ENCODE measurements at places on chromosomes 3 and 15. TPM values are rescaled to one million over a fixed set of nuclear protein-coding genes. Genes with fewer than 3 reads are reported as not detected.

Gene TMCO5A
- total RNA-seq = not detected

Gene CCDC33
- not detected for total RNA-seq

Gene LNP1
- total RNA-seq = 2.2 TPM

Gene C15orf61
- total RNA-seq = 1.4 TPM

Gene KCNMB2
- total RNA-seq = not detected

Gene SNX4
- 42.2 TPM for total RNA-seq

Gene RETNLB
- not detected for total RNA-seq

Gene HRH1
- total RNA-seq = 13.1 TPM

Gene TRPM1
- total RNA-seq = 0.28 TPM

Gene FANCD2OS
- total RNA-seq = not detected

Gene CAMK1
- 33.3 TPM for total RNA-seq

Gene SOX14
- total RNA-seq = not detected

Gene BCHE
- 1.6 TPM for total RNA-seq

Gene CCR3
- total RNA-seq = not detected

Gene AADACL2
- total RNA-seq = not detected

Gene HRG
- total RNA-seq = not detected

Gene ECE2
- not detected for total RNA-seq

Gene LIPC
- not detected for total RNA-seq

Gene CNTN6
- total RNA-seq = not detected

Gene TNK2
- total RNA-seq = 2.2 TPM

Gene CLDN1
- 4.7 TPM for total RNA-seq

Gene CEP19
- total RNA-seq = 1.7 TPM

Gene GSK3B
- total RNA-seq = 39.7 TPM

Gene PRC1
- 208 TPM for total RNA-seq

Gene INKA1
- total RNA-seq = 2.3 TPM

Gene CHCHD4
- 12.2 TPM for total RNA-seq

Gene ANKUB1
- not detected for total RNA-seq

Gene ERICH6
- not detected for total RNA-seq

Gene NR2F2
- 28.1 TPM for total RNA-seq

Gene CPLX3
- not detected for total RNA-seq

Gene TERC
- 57.0 TPM for total RNA-seq

Gene GOLGA8J
- not detected for total RNA-seq

Gene ZNF774
- 1.1 TPM for total RNA-seq

Gene SPINK8
- not detected for total RNA-seq

Gene PP2D1
- total RNA-seq = not detected

Gene GOLGA6A
- total RNA-seq = not detected

Gene APPL1
- 46.2 TPM for total RNA-seq

Gene MASP1
- 13.1 TPM for total RNA-seq

Gene HGD
- total RNA-seq = not detected

Gene DALRD3
- 27.8 TPM for total RNA-seq

Gene ASB14
- not detected for total RNA-seq

Gene MEIS2
- total RNA-seq = 50.3 TPM

Gene MESD
- 10.0 TPM for total RNA-seq

Gene EBLN2
- 6.4 TPM for total RNA-seq

Gene ZIC4
- total RNA-seq = not detected

Gene MGA
- total RNA-seq = 48.3 TPM

Gene CALML4
- 0.36 TPM for total RNA-seq

Gene LRRN1
- under 0.01 TPM for total RNA-seq

Gene AMOTL2
- total RNA-seq = 162 TPM

Gene UBAP1L
- 0.28 TPM for total RNA-seq

Gene MUC4
- total RNA-seq = not detected

Gene CADPS
- not detected for total RNA-seq

Gene MUSTN1
- total RNA-seq = not detected

Gene CLDN18
- not detected for total RNA-seq
